ENCODE measurements at places on chromosomes 6 and 20.

DNA sequence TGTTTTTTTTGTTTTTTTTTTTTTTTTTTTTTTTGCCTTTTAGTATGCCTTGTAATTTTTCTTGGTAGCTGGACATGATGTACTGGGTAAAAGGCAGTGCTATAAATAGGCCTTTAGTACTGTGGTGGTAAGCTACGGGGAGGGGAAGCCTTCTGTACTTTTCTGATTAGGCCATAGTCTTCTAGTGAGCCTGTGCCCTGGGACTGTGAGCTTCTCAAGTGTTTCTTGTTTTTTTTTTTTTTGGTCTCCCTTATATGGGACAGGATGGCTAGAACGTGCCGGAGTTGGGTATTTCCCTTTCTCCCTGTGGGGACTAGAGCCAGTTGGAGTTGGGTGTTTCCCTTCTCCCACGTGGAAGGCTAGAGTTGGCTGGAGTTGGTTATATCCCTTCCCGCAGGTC lies 59.4 kb upstream of the PRELID3B start:
- no peak for DNase-seq

DNA sequence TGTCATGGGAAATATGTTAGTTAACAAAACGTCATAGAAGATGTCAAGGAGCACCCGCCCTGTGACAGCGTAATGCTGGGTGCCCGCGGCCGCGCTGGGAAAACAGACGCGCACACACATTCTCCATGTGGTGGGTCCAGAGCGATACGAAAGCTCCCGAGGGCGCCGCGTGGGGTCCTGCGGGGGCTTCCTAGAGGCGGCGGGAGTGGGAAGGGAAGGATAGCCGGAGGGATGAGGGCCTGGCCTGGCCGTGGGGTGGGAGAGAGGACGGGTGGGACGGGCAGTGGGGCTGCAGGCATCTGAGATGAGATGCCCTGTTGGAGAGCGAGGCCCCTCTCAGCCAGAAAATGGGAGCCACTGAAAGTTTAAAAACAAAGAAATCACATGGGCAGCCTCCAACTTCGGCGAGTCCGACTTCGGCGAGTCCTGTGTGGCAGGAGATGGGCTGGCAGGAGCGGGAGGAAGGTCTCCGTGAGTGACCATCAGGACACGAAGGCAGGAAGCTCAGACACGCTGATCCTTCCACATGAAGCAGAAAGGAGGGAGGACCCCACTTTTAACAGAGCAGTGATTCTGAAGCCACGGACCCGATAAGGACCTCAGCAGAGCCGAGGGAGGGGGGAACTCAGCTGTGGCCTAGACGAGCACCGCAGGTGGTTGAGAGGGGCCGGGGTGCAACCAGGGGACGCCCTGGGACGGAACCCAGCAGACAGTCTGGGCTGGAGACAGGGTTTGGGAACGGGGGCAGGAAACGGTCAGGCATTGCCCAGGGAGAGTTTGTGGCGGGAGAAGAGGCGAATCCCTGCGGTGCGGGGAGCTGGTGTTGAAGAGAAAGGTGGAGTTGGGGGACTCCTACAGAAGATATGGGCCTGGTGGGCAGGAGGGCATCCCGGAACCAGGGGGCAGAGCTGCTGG lies 114.1 kb upstream of the FRMD1 start:
- no peak for DNase-seq

DNA sequence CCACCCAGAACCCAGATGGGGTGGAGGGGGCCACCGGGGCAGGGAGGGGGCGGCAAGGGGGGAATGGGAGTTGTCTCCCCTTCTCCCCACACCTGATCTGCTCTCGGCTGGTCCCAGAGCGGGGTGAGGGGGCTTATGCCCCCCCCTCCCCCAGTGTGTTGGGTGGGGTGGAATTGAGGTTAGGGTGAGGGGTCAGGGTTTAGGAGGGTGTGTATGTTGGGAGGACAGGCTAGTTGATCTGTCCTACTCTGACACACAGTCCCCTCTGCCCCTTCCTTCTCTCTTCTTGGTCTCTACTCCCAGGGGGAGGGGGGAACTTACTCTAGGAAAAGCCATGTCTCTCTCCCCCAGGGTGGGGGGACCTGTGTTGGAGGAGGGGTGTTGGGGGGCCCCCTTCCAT lies 1.9 kb upstream of the ZBTB9 start:
- no peak for DNase-seq

DNA sequence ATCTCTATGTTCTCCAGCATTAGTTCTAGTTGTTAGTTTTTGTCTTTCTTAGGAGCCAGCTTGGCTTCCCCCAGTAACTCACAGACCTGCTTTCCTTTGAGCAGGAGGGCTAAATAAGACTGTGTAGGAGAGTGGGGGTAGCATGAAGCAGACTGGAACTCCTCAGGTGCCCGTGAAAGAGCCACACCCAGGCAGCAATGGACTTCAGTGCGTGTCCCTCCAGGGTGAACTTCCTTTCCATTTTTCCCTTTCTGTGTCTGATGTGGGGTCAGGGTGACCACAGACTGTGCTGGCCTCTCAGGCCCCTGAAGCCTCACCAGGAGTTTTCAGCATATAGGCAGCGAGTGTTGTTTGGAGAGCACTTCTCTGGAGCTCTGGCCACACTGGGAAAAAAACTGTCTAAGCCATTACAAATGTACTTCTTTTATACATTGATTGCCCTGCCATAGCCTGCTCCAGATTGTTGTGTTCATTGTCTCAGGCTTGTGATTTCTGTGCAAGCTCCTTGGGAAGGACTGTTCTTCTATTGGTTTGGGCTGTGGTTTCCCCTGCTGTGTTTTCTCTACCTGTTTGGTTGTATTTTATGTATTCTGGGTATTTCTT lies 55.7 kb downstream of the SH3BGRL2 start:
- no peak for DNase-seq

DNA sequence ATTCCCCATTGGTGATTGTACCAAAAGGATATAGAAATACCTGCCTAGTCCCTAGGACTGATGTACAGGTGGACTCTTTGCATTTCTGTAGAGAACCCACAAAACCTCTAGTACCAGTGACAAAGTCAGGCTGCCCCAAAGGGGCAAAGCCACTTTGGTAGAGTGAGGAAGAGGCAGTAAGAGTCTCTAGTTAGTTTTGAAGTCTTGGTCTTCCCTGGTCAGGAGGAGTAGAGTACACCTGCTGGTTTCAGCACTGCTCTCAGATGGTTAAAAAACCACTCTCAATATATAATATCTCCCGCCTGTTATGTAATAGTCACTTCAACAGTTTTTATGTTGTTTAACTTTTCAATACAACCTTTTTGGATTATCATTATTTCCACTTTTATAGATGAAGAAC lies 344.9 kb downstream of the CDKAL1 start:
- no peak for DNase-seq

DNA sequence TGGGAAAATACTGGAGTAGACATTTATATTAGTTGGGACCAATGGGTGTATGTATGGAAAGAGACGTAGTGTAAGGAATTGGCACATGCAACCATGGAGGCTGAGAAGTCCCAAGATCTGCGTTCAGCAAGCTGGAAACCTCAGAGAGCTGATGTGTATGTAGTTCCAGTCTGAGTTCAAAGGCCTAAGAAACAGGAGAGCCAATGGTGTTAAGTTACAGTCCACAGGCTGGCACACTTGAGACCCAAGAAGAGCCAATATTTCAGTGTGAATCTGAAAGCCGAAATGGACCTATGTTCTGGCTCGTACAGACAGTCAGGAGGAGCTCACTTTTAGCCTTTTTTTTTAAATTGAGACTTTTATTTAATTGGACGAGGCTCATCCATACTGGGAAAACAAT lies 244.2 kb downstream of the CDKAL1 start:
- DNase-seq: peak; percentile 2
